ENCODE measurements at places on chromosomes 12 and 14.
A peak's percentile ranks its signal among the peaks of the same experiment; 100 is the strongest.

DNA sequence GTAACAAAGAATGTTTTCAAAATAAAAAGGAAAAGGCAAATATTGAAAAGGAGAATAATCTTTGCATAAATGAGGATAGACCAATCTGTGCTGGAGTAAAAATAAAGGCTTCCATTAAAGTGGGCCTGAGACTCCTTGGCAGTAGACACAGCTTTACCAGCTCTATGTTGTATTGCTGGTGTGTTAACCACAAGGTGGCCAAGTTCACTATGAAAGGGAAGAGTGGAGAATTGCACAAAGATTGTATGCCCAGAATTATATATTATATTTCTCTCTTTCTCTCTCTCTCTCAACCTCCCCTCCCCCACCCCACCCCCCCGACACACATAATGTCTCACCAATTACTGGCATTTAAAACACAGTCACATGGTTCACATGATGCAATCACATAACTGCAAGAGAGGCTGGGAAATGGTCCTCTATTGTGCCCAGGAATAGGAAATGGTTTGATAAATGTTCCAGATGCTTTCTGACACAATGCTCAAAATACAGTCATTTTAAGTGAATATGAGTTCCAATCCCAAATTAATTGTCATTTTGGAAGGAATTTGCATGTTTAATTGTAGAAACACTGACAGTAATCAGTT, 222.6 kb upstream of the SYT1 start:
- no peak for DNase-seq

DNA sequence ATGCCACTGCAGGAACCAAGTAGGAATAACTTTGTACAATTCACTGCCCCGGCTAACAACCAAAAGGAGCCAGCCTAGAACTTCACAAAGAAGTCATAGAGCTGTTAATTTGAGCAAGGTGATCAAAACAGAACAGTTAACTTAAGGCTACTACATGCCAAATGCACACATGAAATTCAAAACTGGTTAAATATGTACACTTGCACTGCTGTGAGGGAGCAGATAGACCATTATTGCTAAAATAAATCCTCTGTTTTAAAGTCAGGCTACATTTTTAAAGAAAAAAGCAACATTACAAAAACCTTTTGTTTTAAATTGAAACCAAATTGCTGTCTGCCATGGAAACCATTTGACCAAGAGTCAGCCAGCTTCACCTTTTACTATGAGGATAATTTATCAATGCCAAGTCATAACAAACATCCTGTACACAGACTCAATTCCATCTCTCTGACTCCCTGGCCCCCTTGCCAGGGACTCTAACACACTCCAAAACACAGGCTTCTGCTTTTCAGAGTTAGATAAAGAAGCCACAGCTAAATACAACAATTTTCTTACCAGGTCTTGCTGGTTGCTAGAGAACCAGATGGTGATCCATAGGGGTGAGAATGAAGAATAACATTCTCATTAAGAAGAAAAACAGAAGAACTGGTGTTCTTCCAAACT, 84.0 kb downstream of the LRP6 start:
- DNase-seq, result no peak

GRCh38 chr14:64246688-64247087, 47.5 kb downstream of the ESR2 start:
- no peak for DNase-seq

GRCh38 chr12:102043928-102044327, 17.9 kb downstream of the WASHC3 start:
- DNase-seq, result peak; percentile 21

DNA sequence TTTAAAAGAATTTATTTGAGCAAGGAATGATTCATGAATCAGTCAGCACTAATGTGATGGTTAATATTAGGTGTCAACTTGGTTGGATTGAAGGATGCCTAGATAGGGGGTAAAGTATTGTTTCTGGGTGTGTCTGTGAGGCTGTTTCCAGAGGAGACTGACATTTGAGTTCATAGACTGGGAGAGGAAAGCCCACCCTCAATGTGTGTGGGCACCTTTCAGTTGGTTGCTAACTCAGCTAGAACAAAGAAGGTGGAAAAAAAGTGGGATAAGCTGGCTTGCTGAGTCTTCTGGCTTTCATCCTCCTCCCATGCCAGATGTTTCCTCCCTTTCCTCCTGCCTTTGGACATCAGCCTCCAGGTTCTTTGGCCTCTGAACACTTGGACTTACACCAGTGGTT, 47.2 kb downstream of the TESPA1 start:
- DNase-seq, result no peak

- no peak for DNase-seq
These were observed 181.6 kb upstream of the LMNTD1 start for GRCh38 chr12:25734529-25735180.

GRCh38 chr12:75444429-75445136, 36.0 kb upstream of the GLIPR1 start:
- DNase-seq, result no peak

DNA sequence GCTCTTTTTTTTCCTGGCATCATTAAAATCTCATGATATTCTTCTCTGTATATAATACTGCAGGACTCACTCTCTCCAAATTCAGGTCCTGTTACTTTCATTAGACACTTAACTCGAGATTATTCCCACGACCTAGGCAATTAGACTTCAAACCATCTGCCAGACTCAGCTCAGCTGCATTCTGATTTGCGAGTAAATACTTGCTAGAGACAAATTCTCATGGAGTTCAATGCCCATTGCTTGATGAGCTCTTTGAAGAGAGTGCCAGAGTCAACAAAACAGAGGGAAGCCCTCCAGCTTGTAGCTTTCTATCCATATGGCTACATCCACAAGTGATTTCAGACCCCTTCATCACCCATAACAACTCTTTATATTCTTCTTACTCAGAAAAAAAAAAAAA, 88.3 kb downstream of the GTF2A1 start:
- DNase-seq, result peak; percentile 4

DNA sequence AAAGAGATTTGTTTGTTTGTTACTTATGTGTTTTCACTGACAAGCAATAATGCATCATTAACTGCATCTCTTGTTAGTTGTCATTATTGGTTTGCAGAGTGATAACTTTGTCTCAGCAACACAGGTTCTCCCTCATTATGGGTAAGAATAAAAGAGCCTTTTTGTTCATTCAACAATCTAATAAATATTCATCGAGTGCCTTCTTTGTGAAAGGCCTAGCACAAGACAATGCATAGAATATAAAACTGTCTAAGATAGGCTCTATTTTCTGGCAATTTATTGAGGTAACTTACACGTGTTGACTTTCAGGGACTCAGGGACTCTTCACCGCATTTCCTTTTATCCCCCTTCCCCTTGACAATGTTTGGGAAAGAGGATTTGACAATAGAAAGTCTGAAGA, 95.5 kb upstream of the KRR1 start:
- DNase-seq, result no peak

GRCh38 chr14:85527445-85528035, 2.4 kb upstream of the FLRT2 start:
- no peak for DNase-seq

DNA sequence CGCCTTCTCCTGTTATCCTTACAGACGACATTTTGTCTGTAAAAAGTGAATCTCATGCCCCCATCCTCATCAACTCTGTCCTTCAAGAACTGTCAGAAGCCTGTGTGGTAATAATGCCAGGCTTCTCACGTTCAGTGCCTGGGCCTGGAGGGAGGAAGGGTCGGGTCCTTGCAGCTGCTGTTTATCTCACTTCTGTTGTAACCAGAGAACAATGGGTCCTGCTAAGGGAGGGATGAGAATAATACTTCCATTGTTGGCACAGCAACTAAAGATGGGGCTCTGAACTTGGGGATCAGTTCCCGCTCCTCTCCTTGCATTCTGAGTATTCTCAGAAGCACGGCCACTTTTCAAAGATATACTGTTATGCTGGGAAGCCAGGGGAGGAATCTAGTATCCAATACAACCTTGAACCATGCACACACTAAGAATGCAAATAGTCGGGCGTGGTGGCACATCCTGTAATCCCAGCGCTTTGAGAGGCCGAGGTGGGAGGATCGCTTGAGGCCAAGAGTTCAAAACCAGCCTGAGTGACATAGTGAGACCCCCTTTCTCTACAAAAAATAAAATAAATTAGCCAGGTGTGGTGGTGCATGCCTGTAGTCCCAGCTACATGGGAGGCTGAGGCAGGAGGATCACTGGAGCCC, 38.8 kb upstream of the NINJ2 start:
- DNase-seq, result no peak

DNA sequence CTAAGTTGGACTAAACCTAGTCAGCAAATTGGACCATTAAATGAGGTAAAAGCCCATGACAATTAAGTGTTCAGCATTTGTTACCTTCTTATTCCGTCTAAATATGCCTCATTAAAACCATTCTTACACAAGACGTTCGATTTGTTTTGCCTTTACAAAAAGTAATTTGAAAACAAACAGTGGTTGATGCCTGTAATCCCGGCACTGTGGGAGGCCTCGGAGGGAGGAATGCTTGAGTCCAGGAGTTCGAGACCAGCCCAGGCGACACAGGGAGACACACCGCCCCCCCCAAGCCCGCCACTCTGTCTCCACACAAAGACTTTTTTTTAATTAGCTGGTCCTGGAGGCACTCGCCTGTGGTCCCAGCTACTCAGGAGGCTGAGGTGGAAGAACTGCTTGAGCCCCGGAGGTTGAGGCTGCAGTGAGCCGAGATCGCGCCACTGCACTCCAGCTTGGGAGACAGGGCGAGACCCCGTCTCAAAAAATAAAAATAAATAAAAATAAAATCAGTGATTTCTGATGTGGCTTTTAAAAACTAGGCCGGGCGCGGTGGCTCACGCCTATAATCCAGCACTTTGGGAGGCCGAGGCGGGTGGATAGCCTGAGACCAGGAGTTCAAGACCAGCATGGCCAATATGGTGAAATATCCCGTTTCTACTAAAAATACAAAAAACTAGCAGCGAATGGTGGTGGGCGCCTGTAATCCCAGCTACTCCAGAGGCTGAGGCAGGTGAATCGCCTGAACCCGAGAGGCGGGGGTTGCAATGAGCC, 856 bp upstream of the EIF4B start:
- DNase-seq, result no peak

DNA sequence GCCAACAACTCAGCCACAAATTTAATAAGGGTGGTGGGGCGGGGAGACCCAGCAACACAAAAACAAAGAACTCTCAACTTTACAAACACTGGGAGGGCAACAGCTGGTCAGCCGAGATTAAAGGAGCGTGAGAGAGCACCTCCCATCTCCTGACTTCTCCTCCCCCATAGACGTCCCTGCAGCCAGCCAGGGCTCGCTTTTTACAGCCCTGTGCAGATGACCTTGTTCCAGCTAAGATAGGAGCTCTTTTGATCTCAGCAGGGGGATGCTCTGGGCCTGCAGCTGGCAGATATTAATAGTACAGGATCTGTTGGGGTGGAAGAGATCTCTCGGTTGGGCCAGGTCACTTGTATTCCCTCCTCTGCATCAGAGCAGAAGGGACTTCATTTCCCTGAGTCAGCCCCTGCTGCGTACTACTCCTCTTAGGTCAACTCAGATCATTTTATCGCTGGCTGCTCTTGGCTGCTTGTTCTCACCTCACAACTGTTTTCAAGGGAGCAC, 475.8 kb downstream of the RAD51B start:
- no peak for DNase-seq

- peak; percentile 28 for DNase-seq
These were observed 140.1 kb downstream of the ATP23 start for GRCh38 chr12:58081488-58081887.

DNA sequence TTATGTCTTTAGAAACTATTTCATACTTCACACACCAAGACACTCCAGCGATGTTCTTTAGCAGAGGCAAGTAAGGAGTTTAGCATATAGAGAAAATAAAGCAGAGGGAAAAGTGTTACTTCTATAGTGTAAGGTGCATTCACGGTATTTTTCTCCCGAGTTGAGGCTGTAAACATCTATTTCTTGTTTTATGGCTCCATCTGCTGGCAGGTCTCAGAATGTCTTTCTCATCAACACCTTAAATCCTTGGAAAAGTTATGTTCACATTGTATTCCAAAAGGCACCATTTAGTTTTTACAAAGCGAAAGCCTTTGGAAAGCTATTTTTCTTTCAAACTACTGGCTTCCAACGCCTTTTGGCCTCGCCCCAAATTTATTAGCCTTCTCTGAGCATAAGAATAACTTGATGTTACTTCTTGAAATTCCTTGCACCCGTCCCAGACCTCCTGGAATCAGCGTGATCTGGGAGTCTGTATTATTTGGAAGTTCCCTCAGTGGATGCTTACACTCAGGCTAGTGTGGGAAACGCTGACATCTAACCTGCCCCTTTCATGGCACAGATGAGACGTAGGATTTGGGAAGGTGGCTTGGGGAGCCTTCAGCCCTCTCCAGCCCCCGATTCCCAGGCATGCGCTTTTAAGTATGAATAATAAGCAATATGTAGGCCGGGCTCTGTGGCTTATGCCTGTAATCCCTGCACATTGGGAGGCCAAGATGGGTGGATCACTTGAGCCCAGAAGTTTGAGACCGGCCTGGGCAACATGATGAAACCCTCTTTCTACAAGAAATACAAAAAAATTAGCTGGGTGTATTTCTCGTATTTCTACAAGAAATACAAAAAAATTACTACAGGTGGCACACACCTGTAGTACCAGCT, 1.9 kb upstream of the PIWIL1 start:
- DNase-seq, result peak; percentile 18

DNA sequence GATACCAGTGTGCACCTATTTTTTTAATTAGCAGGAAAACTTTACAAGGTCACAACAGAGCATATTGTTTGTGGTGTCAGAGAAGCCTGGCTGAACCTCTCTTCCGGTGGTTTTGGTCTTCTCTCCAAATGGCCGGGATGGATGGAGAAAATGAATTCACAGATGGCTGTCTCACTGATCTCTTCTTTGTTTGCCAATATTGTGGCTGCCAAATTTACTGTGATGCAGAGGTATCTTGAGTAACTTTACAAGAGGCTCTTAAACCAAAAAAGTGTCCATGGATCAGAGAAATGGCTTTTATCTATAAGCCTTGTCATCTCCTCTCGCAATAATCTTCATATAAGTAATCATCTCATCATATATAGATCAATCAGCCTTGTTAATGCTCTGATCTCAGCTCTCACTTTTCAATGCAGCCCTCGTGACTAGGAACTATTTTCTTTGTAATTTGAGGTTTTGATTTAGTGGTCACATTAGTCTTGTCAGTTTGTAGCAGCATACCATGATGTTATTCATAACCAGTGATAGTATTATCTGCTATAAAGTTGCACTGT, 308.1 kb downstream of the EGLN3 start:
- no peak for DNase-seq

- no peak for DNase-seq
These were observed 41.5 kb upstream of the NPAS3 start for GRCh38 chr14:32896979-32897697.

GRCh38 chr12:30694412-30695198, 1.1 kb downstream of the IPO8 start:
- DNase-seq, result no peak

GRCh38 chr12:72547573-72547972, 275.4 kb downstream of the TRHDE start:
- no peak for DNase-seq

Measured in NCI-H187 (cell line).